ENCODE measurements at places on chromosomes 6 and 20. TPM values are rescaled to one million over a fixed set of nuclear protein-coding genes. Genes with fewer than 3 reads are reported as not detected.

- DNase-seq = no peak
Measured at GRCh38 chr6:150930841-150931240, 65.3 kb downstream of the MTHFD1L start.

DNA sequence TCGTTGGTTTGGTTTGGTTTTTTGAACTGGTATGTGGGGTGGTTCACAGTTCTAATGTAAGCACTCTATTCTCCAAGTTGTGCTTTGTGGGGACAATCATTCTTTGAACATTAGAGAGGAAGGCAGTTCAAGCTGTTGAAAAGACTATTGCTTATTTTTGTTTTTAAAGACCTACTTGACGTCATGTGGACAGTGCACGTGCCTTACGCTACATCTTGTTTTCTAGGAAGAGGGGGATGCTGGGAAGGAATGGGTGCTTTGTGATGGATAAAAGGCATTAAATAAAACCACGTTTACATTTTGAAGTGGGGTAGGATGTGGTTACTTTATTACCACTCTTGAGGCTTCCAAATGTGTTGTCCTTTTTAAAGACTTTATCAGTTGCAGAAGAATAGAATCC lies 168.0 kb downstream of the ZMYND8 start:
- no peak for DNase-seq

DNA sequence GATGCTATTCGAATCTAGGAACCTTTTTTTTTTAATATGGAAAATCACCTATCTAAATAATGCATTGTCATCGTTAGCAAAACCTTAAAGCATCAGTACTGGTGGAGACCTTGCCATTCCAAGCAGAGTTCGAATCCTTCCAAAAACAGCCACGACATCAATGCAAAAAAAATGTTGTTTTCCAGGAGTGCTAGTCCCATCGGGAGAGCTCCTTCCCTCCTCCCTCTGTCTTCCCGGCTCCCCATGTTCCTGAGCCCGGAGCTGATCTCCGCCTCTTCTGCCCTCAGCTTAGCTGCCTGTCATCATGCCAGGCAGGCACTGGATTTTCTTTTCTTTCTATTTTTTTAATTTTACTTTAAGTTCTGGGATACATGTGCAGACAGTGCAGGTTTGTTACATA lies 153.6 kb upstream of the QKI start:
- DNase-seq = no peak

GRCh38 chr6:139262519-139263300 lies 29.1 kb downstream of the TXLNB start:
- no peak for DNase-seq

The ACTR5 gene
- total RNA-seq = 3.0 TPM

The TNFRSF21 gene
- 3.5 TPM for total RNA-seq
